ENCODE measurements at places on chromosomes 4 and X. TPM values are rescaled to one million over a fixed set of nuclear protein-coding genes. Genes with fewer than 3 reads are reported as not detected.

The C4orf50 gene
- total RNA-seq = not detected

The PRDM8 gene
- total RNA-seq = 0.33 TPM

The NAP1L5 gene
- total RNA-seq = 1.4 TPM

The RAB33A gene
- not detected for total RNA-seq

Measured in mammary epithelial cell (primary cell).